ENCODE measurements at places on chromosomes 2 and 18. TPM values are rescaled to one million over a fixed set of nuclear protein-coding genes. Genes with fewer than 3 reads are reported as not detected.

DNA sequence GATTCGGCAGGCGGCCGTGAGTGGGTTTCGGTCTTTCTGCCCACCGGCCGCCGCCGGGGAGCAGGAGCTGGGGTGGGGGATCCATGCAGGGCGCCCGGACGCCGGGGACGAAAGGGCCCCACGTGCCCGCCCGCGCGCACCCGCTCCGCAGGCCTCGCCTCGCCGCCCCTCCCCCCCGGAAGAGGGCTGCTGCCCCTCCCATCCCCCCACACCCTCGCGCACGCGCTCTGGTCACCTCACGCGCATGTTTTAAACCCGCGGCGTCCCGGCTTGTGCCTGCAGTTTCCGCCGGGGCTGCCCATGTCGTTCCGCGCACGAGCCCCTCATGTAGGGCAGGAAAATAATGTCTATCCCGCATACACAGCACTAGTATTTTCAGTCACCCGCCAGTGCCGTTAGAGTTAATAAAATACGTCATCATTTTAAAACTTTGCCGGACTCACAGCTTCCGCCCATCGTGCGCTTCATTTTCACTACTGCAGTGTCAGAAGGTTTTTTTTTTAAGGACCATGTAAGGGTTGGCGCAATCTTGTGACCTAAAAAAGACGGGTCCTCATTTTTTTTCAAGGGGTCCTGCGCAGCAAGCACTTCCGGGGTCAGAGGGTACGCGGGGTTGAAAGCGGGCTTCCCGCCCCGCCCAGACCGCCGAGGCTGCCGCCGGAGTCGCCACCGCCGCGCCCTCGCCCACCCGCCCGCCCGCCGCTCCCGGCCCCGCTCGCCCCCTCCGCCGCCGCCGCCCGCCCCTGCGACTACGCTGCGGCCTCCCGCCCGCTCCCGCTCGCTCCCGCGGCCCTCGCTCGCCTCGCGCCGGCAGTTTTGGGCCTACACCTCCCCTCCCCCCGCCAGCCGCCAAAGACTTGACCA is at the start of gene PCBP1:
TSS of gene PCBP1 (plus strand) at position 640 of the 864 bp plus-strand sequence. CDS start 267 bp downstream, outside the sequence.
- DNase-seq: peak; percentile 92

- no peak for DNase-seq
These were observed 1050.7 kb upstream of the NRXN1 start for GRCh38 chr2:52082646-52083045.

Gene AQP4
- total RNA-seq: not detected

Gene ATF2
- 37.6 TPM for total RNA-seq
